GDM1 (cell line): ENCODE measurements at places on chromosomes 2 and 18.

DNA sequence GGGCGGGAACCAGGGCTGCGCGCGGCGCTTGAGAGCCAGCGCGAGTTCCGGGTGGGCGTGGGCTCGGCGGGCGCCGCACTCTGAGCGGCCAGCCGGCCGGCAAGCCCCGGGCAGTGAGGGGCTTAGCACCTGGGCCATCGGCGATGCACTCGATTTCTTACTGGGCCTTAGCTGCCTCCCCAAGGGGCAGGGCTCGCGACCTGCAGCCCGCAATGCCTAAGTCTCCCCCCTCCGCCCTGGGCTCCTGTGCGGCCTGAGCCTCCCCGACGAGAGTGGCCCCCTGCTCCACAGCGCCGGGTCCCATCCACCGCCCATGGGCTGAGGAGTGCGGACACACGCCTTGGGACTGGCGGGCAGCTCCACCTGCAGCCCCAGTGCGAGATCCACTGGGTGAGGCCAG, 36.5 kb upstream of the MAP2 start:
- DNase-seq: no peak

DNA sequence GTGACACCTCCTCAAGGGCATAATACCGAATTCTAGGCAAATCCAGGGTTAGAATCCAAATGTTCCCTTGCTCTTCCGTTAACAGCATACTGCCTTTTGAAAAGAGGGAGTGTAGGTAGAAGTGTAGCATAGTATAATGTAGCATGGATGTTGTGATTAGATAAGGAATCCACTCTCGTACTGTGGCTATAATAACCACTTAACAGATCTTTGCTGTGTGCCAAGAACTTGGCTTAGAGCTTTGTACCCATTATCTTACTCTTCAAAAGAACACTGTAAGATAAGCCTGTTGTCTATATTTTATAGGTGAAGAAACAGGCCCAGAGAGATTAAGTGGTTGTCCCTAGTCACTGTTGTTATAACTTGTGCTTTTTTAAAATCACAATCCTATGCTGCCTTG, 24.2 kb downstream of the WDR75 start:
- DNase-seq: no peak

- DNase-seq: no peak
These were observed 69.0 kb upstream of the FAM110C start for GRCh38 chr2:115303-115702.

- DNase-seq: no peak
These were observed 32.9 kb upstream of the SLC66A3 start for GRCh38 chr2:11122380-11122779.

GRCh38 chr18:57088883-57089282, 58.0 kb upstream of the BOD1L2 start:
- DNase-seq: no peak

DNA sequence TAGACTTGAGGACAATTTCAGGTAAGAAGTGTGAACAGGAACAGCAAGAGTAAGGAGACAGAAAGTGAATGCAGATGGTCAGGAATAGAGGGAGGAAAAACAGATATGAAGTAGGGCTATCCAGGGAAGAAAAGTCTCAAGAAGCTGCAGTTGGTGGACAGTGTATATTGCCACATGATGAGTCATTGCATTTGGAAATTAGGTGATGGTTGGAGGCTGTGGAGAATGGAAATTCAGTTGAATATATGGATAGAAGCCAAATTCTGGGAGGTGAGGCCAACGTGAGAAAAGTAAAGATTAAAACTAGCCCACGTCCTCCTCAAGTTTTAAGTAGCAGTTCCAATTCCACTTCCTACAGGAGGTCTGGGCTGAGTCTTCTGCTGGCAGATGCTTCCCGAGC, 158.4 kb downstream of the UBE2E3 start:
- no peak for DNase-seq

DNA sequence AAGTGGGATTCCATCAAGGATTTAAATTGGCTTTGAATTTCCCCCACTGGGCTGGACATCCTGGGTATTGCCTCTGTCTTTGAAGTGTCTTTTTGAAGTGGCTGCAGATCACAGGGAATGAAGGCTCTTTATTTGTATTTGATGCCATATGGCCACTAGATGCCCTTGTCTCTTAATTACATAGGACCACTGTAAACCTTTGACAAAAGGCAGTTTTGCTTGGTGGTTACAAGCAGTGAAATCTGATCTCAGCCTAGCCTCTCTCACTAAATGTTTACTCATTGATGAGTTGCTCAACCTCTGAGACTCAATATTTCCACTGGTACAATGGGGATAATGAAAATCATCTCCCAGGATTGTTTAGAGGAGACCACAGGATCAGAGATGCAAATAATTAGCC, 102.2 kb downstream of the INSIG2 start:
- no peak for DNase-seq

DNA sequence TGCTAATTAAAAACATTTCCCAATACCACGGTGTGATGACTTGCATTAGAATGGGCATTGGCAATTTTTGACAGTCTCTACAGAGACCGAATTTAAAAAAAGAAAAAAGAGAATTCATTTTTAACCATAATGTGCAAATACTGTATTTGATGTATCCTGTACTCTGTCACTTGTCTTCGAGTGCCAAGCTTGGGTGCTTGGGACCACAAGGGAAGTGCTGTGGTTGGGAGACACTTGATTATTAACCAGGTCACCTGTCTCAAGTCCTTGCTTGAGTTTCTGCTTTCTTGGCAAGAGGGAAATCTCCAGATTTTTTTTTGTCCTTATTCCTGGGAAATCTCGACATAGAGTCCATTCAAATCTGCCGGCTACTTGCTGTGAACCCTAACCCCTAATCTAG, 209.0 kb downstream of the MC4R start:
- no peak for DNase-seq

- no peak for DNase-seq
These were observed 20.6 kb downstream of the TRIB2 start for GRCh38 chr2:12737297-12737696.
